Gastrocnemius medialis (tissue), 4 donors: ENCODE measurements at places on chromosomes 4 and X. TPM values are rescaled to one million over a fixed set of nuclear protein-coding genes. Genes with fewer than 3 reads are reported as not detected.

DNA sequence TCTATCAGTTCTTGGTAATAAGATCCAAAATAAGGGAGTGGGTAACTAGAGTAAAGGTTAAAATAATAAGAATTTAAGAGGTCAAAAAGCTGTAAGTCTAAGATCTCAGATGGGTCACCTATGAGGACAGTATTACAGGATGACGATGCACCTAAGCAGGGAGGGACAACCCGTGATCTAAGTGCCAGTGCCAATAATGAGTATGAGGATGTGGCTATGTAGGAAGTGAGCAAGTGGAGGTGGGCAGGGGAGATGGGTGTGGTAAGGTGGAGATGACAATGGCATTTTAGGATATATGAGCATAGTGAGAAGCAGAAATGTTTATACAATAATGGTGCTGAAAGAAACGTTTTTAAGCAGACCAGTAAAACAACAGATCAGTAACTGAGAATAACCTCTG, 19.3 kb downstream of the CCDC158 start:
- no peaks in the 10 kb centered on the region for H3K27me3 ChIP-seq
- H3K27ac ChIP-seq, result no peak overlapping the region
- DNase-seq, result no peak
- no peak overlapping the region for H3K4me3 ChIP-seq
- H3K4me1 ChIP-seq, result no peaks in the 10 kb centered on the region
- H3K36me3 ChIP-seq, result no peaks in the 10 kb centered on the region

- no peak for DNase-seq
- H3K27me3 ChIP-seq, result no peaks in the 10 kb centered on the region
Measured at GRCh38 chrX:132561483-132561882, 72.6 kb upstream of the MBNL3 start.

- H3K27ac ChIP-seq, result no peak overlapping the region
- H3K4me3 ChIP-seq, result no peak overlapping the region
- H3K27me3 ChIP-seq, result no peaks in the 10 kb centered on the region
- no peaks in the 10 kb centered on the region for H3K36me3 ChIP-seq
- DNase-seq, result no peak
- H3K4me1 ChIP-seq, result no peaks in the 10 kb centered on the region
Measured at GRCh38 chrX:140822861-140823260, 113.3 kb downstream of the LINC00632 start.

GRCh38 chr4:7192252-7193029, at the start of gene SORCS2:
SORCS2 (plus strand) TSS chr4:7192538.
- peaks cover 7% of the 10 kb centered on the region for H3K4me1 ChIP-seq
- no peaks in the 10 kb centered on the region for H3K36me3 ChIP-seq
- no peak within 1 kb of the TSS for H3K27ac ChIP-seq
- H3K27me3 ChIP-seq, result peaks cover 46% of the 10 kb centered on the region

DNA sequence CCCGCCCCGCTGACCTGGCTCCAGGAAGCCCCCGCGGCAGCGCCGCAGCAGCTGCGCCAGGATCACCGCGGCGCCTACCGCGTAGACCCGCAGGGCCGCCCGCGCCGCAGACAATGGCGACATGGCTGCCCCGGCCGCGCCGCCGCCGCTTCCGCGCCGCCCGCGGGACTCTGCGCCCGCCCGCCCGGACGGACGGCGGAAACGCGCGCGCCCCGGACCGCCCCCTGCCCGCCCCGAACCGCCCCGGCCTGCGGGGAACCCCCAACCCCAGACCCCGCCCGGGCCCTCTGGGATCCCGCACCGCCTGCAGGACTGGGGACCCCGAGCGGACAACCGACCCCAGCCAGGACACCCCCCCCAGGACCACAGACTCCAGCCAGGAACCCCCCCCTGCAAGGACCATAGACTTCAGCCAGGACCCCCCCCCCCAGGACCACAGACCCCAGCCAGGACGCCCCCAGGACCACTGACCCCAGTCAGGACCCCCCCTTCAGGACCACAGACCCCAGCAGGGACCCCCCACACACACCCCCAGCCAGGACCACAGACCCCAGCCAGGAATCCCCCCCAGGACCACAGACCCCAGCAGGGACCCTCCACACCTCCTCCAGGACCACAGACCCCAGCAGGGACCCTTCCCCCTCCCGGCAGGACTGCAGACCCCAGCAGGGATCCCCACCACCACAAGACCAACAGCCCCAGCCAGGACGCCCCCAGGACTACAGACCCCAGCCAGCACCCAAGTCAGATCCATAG, at the start of the genes DHRSX and ZBED1:
TSS of gene DHRSX (minus strand) at position 174 of the 756 bp plus-strand sequence. CDS start at position 123, 51 bp downstream.
TSS of gene ZBED1 (minus strand) at position 174 of the 756 bp plus-strand sequence. CDS start 10,257 bp downstream, outside the sequence.
- peak within 1 kb of the TSS; percentile 94 for H3K27ac ChIP-seq
- DNase-seq, result no peak
- no peaks in the 10 kb centered on the region for H3K27me3 ChIP-seq
- peak within 1 kb of the TSS; percentile 69 for H3K4me3 ChIP-seq

GRCh38 chrX:12975991-12976558, 1.2 kb downstream of the TMSB4X start:
- H3K36me3 ChIP-seq, result no peaks in the 10 kb centered on the region
- peak overlapping the region; percentile 69 for H3K4me3 ChIP-seq
- peaks cover 10% of the 10 kb centered on the region for H3K27me3 ChIP-seq
- peak overlapping the region; percentile 84 for H3K27ac ChIP-seq
- H3K4me1 ChIP-seq, result no peaks in the 10 kb centered on the region

DNA sequence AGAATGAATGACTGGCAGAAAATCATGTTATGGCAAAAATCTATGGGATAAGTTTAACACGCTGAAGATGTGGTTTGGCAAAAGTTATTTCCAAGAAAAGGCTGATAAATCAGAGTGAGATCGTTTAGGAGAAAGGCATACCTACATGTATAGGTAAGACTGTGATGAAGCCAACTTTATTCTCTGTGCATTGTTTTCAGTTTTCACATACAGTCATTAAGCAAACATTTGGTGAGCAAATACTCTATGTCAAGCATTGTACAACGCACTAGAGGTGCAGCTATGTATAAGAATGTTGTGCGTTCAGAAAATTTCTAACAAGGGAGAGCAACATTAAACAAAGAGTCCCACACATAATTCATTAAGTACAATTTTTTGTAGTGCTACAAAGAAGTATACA, 121.7 kb downstream of the TEX13A start:
- no peak for DNase-seq
- H3K36me3 ChIP-seq, result no peaks in the 10 kb centered on the region
- H3K4me1 ChIP-seq, result no peaks in the 10 kb centered on the region
- H3K27me3 ChIP-seq, result no peaks in the 10 kb centered on the region

GRCh38 chr4:153450544-153450917, 15.6 kb upstream of the TMEM131L start:
- H3K27me3 ChIP-seq, result no peaks in the 10 kb centered on the region
- no peak for DNase-seq
- H3K27ac ChIP-seq, result no peak overlapping the region
- H3K36me3 ChIP-seq, result no peaks in the 10 kb centered on the region
- no peak overlapping the region for H3K4me3 ChIP-seq
- peaks cover 13% of the 10 kb centered on the region for H3K4me1 ChIP-seq

DNA sequence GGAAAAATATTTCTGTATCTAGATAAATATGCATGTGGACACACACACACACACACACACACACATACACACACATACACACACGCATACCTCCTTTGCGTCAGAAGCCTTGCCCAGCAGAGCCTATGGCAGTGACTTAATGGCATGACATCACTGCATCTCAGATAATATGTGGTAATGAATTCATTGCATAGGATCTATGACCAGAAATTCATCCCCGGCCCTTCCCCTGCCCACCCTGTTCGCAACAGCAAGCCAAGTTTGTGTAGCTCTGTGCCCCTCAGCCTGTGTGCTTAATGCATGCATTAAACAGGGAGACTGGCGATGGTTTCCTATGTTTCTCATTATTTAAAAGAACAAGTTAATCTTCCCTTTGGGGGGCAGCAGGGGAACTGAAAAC, 120.7 kb downstream of the NKX6-1 start:
- no peak overlapping the region for H3K27ac ChIP-seq
- DNase-seq, result no peak
- no peaks in the 10 kb centered on the region for H3K4me1 ChIP-seq
- no peak overlapping the region for H3K4me3 ChIP-seq
- no peaks in the 10 kb centered on the region for H3K27me3 ChIP-seq
- H3K36me3 ChIP-seq, result no peaks in the 10 kb centered on the region

GRCh38 chrX:109294097-109294814, 187.6 kb downstream of the GUCY2F start:
- no peak overlapping the region for H3K27ac ChIP-seq
- H3K36me3 ChIP-seq, result no peaks in the 10 kb centered on the region
- H3K27me3 ChIP-seq, result no peaks in the 10 kb centered on the region
- no peaks in the 10 kb centered on the region for H3K4me1 ChIP-seq

- no peaks in the 10 kb centered on the region for H3K4me1 ChIP-seq
- no peak for DNase-seq
- H3K4me3 ChIP-seq, result no peak overlapping the region
- H3K27ac ChIP-seq, result no peak overlapping the region
- H3K27me3 ChIP-seq, result no peaks in the 10 kb centered on the region
Measured at GRCh38 chr4:154119317-154119716, 330.4 kb upstream of the SFRP2 start.

DNA sequence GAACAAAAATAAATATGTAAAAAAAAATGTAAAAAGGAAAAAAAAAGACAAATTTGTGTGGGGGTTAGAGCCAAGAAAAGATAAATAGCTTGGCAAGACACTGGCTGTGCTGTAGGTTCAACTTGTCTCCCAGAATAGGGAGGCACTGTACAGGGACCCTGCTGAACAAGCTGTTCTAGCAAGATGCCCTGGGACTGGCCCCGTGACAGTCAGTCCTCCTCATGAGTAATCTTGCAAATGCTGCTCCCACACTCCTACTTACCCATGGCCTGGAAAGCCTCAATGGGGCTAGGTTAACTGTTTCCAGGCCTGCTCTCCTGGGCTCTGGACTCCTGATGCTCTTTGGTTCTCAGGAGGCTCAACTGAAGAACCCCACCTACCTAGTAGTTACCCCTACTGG, 106.8 kb downstream of the ATG4A start:
- no peak for DNase-seq
- no peaks in the 10 kb centered on the region for H3K27me3 ChIP-seq
- no peak overlapping the region for H3K4me3 ChIP-seq
- no peaks in the 10 kb centered on the region for H3K4me1 ChIP-seq

DNA sequence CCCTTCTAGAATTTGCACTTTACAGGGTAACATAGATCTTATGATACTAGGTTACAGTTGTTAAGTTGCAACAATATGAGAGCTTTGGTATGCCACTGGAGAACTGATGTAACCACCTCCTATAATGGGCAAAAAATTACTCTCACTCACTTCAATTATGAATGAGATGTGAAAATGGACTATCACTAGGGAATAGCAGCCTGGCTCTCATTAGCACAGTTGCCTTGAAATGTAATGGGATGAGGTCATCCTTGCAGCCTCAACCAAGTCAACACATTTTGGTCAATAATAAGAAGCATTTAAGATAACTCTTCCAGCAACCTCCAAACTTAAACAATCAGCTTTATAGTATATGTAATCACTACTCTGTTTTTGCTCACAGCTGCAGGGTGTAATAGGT, 69.4 kb downstream of the TBC1D9 start:
- no peak for DNase-seq
- peaks cover 3% of the 10 kb centered on the region for H3K4me1 ChIP-seq
- H3K27me3 ChIP-seq, result no peaks in the 10 kb centered on the region

GRCh38 chr4:182124359-182124758, 118.8 kb upstream of the TENM3 start:
- H3K4me1 ChIP-seq, result no peaks in the 10 kb centered on the region
- H3K4me3 ChIP-seq, result no peak overlapping the region
- H3K27ac ChIP-seq, result no peak overlapping the region
- no peak for DNase-seq
- no peaks in the 10 kb centered on the region for H3K27me3 ChIP-seq
- H3K36me3 ChIP-seq, result no peaks in the 10 kb centered on the region

Gene RAB40AL
- not detected for total RNA-seq

Gene TENT5D
- not detected for total RNA-seq

Gene ACOX3
- total RNA-seq, result 19.0 TPM

Gene TLR2
- 4.4 TPM for total RNA-seq

Gene PCDH7
- 0.39 TPM for total RNA-seq

Gene CT45A10
- not detected for total RNA-seq

Gene SEC24B
- total RNA-seq, result 93.4 TPM

Gene KLB
- not detected for total RNA-seq

Gene NRK
- 0.26 TPM for total RNA-seq
